Inflammatory macrophage treated with lipopolysaccharide for 1 hour (primary cell): ENCODE measurements at places on chromosomes 1 and 21.

DNA sequence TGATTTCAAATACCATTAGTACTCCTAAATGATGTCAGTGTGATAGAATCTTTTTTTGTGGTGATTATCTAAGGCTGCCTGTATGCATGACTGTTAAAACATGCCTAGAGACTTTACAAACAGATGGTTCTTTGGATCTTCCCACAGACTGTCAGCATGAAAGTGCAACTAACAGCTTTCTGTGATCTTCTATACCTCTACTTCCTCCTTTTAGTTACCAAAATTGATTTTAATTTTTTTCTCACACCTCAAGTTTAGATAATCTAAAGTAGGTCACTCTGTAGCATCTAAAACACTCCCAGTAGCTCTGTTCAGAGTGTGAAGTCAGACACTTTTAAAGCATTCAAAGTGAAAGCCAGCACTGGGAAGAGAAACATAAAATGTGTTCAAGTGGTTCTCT is 534.5 kb downstream of the PTPRC start:
- peak; percentile 1 for DNase-seq

DNA sequence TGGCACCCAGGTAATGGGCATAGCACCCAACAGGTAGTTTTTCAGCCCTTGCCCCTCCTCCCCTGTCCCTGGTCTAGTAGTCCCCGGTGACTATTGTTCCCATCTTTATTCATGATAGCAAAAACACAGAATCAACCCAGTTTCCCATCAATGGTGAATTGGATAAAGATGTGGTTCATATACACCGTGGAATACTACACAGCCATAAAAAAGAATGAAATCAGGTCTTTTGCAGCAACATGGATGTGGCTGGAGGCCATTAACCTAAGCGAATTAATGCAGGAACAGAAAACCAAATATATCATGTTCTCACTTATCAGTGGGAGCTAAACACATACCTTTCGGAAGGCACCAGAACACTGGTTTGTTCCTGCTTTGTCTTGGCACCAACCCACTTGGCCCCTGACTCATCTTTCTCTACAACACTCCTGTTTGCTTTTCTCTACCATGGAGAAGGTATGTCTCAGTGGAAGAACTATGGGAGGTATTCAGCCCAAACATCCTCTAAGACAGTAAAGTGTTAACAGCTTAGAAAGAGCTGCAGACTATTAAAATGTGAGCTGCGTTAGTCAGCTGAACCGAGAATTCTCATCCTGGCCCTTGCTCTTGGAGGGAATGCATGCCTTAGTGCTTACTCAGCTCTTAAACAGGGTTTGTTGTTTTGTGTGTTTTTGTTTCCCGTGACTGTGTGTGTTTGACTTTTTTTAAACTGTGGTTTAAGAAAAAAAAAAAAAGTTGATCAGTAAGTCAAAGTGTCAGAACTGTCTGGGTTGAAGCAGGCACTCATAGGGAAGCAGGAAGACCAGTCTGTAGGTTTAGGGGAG is 203.0 kb downstream of the TOMM20 start:
- no peak for DNase-seq

GRCh38 chr1:197951617-197952175 is 34.5 kb downstream of the LHX9 start:
- DNase-seq, result no peak

DNA sequence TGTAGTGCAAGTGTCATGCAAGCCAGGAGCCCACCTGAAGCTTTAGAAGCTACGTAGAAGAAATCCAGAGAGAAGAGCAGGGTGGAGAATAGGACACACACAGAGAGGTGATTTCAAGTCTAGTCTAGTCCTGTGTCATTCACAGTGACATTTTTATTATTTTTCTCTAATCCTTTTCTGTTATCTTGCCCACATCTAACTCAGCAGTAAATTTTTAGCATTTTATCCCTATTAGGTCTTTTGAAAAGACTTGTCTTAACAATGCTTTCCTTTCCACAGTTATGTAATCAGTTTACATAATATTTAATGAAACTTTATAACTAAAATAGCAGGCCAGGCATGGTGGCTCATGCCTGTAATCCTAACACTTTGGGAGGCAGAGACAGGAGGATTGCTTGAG is 198.6 kb downstream of the ADGRL2 start:
- DNase-seq, result no peak

DNA sequence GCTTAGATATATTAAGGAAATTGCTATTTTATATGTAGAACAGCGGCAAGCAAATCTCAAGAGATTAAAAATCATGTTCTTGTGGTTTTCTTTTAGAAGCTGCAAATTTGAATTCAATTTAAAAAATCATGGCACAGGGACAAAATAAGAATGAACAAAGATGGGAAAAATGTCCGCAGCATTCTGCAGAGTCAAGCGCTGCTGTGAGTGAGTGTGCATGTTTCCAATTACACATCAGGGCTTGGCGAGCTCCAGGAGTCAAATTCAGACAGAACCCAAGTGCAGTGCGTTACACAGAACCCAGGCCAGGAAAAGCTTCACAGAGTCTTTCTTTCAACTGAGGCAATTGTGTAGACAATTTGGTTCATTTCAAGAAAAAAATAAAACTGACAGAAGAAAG is 33.3 kb upstream of the ERG start:
- no peak for DNase-seq

- DNase-seq, result no peak
Measured at GRCh38 chr1:156704166-156704711, 1.1 kb downstream of the CRABP2 start.

DNA sequence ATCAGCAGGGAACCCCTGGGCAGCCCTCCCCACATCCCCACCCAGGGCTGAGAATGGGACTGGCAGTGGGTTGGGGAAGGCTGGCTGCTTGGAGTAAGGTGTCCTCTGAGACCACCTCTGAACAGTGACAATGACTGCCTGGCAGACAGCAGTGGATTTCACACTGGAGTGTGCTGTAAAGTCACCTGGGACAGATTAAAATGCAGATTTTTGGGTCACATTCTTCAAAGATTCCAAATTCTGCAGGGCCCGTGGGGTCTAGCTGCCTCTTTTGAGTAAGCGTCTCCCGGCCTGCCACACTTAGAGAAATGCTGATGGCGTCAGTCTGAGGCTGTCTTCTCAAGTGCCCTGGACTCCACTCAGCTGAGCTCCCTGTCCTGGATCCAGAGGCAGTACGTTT is 164.5 kb downstream of the GRIK3 start:
- DNase-seq, result no peak

DNA sequence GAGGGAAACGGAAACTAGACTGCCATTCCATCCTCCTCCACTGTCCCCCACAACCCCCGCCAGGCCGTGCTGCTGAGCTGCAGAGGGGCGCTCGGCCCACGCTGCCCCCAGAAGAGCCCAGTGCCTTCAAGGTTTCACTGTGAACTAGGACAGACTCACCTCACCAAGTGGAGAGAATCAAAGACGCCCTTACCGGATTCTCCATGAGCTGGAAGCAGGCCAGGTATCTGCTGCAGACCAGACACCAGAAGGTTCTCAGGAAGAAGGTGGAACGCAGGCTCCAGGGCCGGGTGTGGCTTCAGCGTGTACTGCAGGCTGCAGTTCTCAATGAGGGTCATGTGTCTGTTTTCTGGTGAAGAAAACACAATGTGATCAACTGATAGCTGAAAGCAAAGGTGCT is 30.6 kb downstream of the NPHP4 start:
- no peak for DNase-seq

DNA sequence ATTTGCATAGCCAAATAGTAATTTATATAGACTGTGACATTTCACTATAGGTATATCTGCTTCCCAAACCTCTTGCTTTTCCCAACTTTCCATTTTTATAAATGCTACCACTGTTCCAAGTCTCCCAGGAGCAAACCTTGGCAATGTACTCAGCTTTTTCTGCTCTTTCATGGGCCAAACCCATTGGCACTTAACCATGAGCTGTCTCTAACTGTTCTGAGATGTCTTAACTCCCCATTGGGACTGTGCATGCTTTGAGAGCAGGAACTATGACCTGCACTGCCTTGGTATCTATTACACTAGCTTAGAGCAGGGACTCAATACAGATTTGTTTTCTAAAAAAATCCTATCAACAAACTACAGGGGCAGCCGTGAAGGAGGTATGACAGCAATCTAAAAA is 22.5 kb upstream of the KHDRBS1 start:
- DNase-seq, result no peak

GRCh38 chr1:161192476-161193465 is 6.1 kb downstream of the ADAMTS4 start:
- peak; percentile 62 for DNase-seq

- no peak for DNase-seq
Measured at GRCh38 chr1:16442941-16443340, 2.4 kb downstream of the NECAP2 start.

DNA sequence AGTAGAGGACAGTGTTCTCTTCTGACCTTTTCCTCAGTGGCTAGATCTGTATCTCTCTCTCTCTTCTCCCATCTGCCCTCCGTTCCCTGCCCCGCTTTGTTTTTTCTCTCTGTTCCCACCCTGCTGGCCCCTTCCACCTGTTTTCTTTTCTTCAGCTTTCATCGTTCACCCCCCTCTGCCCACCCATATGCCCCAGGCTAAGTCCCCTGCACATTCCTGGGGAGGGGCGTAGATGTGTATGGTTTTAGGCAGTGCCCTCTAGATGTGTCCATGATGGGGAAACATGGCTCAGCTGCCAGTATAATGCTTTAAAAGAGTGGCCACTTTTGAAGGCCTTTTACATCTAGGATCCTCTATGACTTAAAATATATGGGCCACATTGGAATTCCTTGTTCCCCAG is 13.6 kb downstream of the S100A11 start:
- DNase-seq, result no peak

DNA sequence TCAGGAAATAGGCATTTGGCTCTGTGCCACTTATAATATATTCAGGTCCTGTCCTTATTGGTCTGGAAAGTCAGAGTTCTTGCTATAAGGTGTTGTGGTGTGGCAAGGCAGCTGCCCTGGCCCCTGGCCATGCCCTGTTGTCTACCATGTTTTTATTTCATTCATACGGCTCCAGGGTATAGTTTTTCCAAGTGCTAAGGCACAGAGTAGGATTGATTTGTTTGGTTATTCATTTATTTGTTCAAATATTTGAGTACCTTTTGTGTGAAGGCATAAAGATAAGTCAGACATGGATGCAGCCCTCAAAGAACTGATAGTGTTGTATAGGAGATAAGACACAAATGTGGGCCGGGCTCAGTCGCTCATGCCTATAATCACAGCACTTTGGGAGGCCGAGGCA is 10.1 kb downstream of the ZBTB8B start:
- no peak for DNase-seq

DNA sequence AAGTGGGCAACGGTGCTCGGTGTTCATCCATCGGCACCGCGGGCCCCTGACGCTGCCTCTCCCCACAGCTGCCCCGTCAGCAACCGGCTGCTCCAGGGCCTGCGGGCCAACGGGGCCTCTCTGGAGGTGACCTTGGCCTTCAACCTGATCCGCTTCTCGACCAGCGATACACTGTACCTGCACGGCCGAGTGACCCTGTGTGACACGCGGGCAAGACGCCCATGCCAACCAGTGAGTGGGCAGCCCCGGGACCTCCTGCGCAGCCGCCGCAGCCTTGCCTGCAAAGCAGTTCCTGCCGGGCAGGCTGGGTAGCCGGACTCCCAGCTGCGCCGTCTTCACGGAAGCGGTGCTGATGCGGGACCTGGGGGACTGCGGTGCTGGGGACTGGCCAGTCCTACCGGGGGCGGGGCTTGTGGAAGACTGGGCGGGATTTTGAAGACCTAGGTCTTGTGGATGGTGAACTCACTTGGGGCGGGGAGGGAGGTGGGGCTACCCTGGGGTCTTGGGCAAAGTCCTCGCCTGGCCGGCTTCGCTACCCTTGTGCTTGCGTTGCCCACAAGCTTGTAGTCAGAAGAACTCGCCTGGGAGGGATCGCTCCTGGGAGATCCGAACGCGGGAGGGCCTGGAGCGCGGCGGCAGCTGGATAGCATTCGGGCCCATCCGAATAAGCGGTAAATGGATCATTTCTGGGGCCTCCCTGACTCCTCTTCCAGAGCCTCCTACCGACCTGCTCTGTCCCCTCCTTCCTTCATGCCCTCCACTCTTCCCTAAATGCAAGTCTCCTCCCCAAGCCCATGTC is 8.8 kb upstream of the CEP85 start:
- DNase-seq, result peak; percentile 7

DNA sequence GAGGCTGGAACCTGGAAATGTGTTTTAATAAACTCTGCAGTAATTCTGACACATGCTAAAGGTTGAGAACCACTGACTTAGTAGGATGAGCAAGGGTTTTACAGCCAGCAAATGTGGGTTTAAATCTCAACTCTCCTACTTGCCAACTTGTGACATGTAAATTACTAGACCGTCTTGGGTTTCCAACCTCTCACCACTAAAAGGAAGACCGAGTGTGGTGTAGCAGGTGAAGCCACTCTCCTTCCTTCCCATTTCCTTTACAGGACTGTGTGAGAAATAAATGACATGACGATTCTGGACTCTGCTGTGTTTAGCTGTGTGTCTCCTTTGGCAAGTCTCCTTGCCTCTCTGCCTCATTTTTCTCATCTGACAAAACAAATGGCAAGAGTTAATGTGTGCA is 49.5 kb upstream of the DNAJC6 start:
- DNase-seq, result no peak

DNA sequence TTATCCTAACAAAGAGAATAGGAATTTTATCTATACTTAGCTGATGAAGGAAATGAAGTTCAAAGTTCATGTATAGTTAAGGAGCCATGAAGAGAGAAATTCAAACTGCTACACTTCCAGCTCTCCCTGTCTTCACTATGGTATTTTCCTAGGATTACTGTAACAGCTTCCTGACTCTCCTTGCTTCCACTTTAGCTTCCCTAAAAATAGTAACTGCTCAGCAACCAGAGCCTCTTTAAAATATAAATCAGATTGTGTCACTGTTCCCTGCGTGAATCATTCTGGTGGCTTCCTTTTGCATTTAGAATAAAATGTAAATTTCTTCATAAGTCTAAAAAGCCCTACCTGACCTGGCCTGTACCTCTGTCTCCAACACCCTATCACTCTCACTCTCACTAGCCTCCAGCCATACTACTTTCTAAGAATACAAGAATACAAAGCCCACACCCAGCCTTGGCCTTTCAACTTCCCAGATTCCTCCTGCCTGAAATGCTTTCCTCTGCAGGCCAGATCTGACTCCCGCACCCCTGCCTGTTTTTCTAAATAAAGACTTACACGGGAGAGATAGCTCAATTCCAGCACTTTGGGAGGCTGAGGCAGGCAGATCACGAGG is 30.5 kb downstream of the OR10J1 start:
- peak; percentile 5 for DNase-seq

- DNase-seq, result no peak
Measured at GRCh38 chr1:116203181-116203723, 92.1 kb downstream of the MAB21L3 start.

GRCh38 chr1:24775916-24776315 is 30.7 kb downstream of the CLIC4 start:
- no peak for DNase-seq

GRCh38 chr1:107534632-107535031 is 393.8 kb downstream of the NTNG1 start:
- no peak for DNase-seq

- DNase-seq, result no peak
Measured at GRCh38 chr1:22282364-22282995, 139.6 kb upstream of the WNT4 start.
